ENCODE measurements at places on chromosomes 5 and 9.

DNA sequence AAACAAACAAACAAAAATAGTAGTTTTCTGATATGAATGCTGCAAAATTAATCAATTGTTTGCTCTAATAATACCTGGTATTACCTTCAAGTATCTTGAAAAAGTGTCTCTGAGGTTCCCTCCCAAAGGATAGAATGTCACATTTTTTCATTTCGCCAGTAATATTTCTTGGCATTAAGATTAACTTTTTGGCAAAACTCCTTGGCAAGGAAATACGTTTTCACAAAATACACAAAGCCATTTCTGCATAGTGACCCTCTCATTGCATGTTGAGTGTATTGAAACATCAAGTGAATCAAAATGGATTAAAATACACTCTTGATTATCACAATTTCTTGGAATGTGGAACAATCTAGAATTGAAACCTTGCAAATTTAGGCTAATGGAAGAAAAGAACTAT, 230.5 kb downstream of the ATPSCKMT start:
- no peak for DNase-seq

DNA sequence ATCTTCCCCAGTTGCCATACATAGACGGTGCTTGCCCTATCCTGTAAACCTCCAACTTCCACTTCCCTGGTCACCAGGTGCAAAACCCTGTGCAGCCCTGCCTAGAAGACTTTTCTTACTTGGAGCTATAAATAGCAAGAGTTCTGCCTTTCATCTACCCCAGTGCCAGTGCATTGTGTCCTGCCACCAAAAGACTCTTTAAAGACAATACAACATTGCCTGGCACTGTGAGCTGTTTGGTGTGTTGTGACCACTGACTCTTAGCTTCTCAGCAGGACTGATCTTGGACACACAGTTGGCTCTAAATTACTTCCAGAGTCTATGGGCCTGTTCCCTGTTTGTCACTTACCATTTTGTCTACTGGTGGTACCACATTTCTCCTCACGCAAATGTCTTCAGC, 608.1 kb downstream of the CDH9 start:
- DNase-seq = no peak

DNA sequence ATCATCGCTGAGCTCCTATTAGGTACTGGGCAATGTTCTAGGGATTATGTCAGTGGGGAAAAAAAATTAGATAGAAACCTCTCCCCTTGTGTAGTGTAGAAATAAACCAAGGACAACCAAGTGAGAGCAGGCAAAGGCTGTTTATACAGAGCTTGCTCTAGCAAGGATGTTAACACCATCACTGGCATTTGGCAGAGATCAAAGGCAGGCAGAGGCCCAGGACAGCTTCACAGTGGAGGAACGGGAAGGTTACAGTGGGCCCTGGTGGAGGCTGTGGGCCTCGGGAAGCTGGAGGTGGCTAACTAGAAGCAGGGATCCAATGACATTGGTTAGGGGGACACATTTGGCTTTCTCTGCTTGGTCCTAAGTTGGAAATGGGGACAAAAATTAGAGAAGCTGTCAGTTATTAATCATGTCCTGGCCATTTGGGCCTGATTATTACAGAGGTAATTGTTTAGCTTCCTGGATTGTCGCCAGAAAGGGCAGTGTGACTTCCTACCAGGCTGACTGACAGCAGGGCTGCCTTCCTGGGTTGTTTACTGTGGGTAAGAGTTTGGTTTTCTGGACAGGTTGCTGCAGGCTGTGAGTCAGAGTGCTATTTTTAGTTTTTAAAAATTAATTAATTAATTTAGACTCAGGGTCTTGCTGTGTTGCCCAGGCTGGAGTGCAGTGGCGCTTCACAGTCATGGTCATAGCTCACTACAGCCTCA, 259.3 kb downstream of the ROR2 start:
- no peak for DNase-seq

DNA sequence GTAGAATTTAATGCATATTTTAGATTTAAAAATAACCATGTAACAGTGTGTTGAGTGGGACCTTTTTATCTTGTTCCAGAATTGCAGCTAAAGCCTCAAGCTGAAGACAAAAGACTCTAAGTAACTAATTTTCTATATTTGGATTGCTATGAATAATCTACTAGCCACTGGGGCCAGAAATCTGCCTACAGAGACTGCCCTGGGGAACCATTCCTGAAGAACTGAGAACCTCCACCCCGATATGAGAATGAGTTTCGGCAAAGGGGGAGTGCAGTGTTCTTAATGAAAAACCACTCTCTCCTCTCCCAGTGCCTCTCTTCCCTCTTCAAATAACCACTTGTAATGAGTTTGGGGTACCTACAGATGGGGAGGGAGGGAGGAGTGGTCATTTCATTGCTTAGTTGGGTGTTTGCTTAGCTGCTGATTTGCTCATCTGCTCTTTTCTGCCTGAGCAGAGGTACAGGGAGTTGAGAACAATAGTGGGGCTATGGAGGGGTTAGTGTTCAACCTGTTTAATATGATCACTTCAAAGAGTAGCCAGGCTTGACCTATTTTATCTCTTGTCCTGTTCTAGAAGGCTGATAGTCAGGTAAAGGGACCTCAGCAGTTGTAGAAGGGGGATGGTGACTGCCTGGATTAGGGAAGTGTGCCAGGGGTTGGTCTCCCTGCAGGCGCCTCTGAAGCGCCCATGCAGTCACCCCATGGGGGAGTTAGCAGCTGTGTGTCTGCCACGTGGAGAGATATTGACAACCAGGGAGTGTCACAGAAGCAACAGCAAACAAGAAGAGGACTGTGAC, 47.7 kb downstream of the ATG10 start:
- DNase-seq = no peak

- no peak for DNase-seq
These were observed 376.5 kb upstream of the DAB2 start for GRCh38 chr5:39801306-39801705.

DNA sequence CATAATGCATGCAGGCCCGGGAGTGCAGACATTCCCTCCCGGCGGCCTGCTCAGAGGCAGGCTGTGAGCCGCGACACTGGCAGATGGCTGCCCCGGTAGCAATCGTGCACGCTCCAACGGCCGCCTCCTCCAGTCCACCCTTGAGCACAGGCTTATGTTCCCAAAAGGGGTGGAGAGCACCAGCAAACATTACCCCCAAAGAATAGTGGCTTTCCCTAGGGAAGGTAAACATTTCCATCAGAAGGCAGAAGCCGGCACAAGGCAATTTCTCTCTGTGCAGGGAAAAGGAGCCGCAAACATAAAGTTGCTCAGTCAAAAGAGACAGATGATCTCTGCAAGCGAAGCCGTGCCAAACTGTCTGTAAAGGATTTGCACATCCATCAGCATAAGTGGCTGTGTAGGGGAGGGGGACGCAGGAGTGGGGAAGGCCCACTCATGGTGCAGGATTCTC, 92.5 kb downstream of the SIL1 start:
- DNase-seq = no peak

- peak; percentile 86 for DNase-seq
These were observed 89.7 kb upstream of the ADRA1B start for GRCh38 chr5:159826351-159827214.

- DNase-seq = peak; percentile 54
These were observed 248.3 kb downstream of the CDH18 start for GRCh38 chr5:19739671-19740070.

GRCh38 chr9:121720311-121721057, 69.0 kb downstream of the DAB2IP start:
- peak; percentile 56 for DNase-seq

DNA sequence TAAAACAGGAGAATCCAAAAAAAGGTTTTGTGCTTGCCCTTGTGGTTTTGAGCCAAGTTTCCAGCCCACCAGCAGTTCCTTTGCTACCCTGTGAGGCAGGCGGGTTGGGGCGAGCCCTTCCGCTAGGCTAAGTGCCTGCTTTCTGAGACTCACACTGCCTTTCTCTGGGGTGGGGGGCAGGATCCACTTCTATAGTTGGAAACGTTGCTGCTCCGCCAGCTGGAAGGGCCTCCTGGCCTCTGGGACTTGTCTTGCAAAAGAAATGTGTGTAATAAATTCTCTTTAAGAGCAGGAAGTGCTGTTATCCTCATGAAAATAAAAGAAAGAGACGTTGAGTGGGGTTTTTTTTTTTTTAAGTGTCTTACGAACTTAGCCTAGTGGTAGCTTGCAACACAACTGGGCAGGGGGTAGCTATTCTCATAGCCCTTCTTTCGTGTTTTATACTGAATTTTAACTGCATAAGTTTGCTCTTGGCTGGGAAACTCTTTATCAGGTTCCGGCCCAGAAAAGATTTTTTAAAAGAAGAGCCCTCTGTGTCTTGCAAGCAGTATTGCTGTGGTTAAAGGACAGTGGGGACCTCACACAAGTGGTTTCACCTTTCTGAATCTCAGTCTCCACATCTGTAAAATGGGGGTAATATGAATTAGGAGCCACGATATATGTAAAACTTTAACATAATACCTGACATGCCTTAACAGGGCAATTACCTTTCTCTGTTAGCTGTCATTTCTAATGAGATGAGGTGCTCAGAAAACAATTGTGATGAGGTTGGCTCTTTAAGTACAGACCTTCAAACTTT, 19.8 kb downstream of the JADE2 start:
- DNase-seq = no peak

- DNase-seq = no peak
These were observed 10.8 kb upstream of the NUDT12 start for GRCh38 chr5:103573411-103573810.

DNA sequence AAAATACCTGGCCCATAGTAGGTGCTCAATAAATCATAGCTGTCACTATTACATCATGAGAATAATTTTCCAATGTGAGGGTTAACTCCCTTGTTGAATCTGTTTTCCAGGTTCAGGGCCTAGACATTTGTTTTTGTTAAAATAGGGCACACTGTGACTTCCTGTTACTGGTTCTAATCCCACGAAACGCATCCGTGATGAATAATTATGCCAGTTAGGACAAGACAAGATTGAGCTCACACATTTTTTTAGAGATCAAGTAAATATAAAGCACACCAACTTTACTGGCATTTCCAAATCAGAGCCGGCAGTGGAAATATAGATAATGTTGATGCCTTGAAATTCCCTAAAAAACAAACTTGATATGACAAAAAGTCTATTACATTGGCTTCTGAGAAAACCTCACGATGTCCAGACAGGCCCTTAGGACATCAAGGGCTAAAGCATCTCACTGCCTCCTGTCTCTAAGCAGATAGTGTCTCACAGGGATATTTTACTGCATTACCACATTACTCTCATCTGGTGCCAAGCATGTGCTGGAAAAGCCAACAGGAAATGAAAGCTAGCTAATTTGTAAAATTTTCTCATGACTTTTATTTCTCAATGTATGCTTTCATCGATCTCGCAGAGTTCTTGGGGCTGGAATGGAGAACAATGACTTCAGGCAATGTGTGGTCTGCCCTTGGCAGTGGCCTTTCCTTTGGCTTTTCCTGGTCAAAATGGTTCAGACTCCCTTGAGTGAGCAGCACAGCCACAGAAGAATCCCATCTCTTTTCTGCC, 414.3 kb upstream of the PAPPA start:
- DNase-seq = peak; percentile 51

DNA sequence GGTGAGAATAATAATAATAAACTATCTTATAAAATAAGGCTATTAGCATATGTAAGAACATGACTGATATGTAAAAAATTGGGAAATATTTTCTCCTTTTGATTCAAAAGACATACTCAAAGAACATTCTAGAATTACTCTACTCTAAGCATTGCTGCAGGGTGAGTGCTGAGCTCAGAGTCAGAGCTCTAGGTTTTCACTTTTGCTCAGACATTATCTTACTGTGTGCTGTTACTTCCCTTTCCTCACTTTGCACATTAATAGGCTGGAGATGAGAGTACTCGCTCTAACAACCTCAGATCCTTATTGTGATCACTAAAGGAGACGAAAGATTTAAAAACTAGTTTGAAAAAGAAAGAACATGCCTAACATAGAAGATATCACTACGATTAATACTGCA, 99.4 kb upstream of the C9orf72 start:
- no peak for DNase-seq

DNA sequence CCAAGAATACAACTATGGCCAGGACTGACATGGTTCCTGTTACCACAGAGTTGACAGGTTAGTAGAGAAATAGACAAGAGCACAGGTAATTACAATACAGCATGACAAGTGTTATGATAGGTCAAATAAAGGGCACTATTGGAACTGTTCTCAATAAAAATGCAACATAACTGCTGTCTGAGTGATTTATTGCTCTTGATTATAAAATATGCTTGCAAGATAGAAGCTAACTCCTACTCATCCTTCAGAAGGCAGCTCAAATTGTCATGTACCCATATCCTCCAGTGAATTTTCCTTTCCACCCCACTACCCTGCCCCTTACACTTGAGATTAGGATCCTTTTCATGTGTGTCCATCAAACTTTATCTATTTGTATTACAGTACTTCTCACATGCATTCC, 35.1 kb upstream of the ATG10 start:
- no peak for DNase-seq

DNA sequence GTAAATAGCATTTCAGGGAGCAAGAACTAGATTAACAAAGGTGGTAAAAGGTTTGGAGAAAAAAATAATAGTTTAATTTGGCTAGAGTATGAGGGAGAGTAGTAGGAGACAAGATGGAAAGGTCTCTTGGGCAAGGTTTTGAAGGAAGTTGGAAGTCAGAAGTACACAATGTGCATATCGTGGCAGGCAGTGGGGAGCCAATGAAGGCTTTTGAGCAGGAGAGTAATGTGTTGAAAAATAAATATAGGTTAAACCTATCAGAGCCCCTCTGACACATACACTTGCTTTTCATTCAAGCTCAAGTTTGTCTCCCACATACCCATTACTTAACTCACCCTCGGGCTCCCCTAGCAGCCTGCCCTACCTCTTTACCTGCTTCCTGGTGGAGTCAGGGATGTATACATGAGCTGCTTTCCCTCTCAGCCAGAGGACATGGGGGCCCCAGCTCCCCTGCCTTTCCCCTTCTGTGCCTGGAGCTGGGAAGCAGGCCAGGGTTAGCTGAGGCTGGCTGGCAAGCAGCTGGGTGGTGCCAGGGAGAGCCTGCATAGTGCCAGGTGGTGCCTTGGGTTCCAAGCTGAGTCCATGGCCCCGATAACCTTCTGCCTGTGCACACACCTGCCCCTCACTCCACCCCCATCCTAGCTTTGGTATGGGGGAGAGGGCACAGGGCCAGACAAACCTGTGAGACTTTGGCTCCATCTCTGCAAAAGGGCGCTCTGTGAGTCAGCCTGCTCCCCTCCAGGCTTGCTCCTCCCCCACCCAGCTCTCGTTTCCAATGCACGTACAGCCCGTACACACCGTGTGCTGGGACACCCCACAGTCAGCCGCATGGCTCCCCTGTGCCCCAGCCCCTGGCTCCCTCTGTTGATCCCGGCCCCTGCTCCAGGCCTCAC, at the start of gene CA9:
Gene CA9 (plus strand): TSS at position 797 of the 893 bp plus-strand sequence. CDS start 32 bp downstream, at position 829.
- no peak for DNase-seq

GRCh38 chr9:38619556-38620447, 594 bp downstream of the ANKRD18A start:
- DNase-seq = peak; percentile 13

GRCh38 chr9:88243736-88244135, 105.5 kb upstream of the SPATA31C2 start:
- DNase-seq = no peak
